ENCODE measurements at places on chromosomes 1 and 21.
A peak's percentile ranks its signal among the peaks of the same experiment; 100 is the strongest.

DNA sequence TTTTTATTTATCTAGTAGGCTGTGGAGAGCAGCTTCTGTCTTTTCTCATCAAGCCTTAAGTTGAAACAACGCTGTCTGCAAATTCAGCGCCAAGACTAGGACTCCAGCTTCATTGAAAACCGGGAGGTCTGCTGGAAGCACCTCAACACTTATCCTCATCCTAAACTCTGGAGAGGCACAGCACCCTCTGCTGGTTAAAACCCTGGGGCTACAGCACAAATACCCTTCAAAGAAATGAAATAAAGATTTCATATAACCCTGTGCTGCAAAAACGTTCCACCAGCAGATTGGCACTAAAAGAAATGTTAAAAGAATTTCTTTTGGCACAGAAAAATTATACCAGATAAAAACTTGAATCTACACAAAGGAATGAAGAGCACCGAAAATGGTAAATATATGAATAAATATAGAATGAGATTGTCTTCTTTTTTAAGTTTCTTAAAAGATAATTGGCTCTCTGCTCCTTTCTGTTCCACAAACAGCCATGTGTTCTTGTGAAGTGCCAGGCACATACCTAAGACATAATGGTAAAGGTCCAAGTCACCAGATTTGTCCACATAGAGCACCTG, 227.7 kb upstream of the SAMSN1 start:
- peak; percentile 47 for DNase-seq

- DNase-seq, result no peak
Observed at GRCh38 chr1:150826299-150826698, 18.2 kb upstream of the CTSK start.

DNA sequence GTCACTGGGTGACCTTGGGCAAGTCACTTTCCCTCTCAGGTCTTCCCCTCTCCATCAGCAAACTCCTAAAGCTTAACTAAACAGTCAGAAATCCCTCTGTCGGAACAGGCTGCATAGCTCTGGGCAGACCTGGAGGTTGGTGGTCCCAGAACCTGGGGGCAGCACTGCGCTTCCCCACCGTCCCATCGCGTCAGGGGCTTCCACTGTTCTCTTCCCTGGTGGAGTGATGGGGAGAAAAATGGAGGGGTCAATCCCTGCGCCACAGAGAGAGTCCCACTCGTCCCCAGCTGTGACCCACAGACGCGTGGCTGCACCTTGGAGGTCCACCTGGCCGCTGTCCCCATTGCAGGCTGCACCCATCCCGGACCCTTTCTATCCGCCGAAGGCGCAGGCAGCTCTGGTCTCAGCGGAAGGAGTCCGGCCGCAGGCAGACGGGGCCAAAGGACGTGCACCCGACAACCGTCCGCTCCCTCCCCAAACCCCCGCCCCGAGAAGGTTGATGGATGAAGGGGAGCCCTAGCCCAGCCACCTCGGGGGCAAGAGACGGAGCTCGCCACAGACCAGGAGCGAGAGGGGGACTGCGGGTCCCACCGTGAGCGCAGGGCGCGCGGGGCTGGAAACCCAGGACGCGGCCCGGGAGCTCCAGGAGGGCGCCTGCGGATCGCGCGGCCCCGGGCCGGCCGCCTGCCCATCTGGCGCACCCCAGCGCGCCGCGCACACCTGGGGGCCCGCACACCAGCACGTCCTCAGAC, 588 bp upstream of the WNT3A start:
- no peak for DNase-seq

- no peak for DNase-seq
Observed at GRCh38 chr1:55062801-55063576, 23.6 kb downstream of the PCSK9 start.

DNA sequence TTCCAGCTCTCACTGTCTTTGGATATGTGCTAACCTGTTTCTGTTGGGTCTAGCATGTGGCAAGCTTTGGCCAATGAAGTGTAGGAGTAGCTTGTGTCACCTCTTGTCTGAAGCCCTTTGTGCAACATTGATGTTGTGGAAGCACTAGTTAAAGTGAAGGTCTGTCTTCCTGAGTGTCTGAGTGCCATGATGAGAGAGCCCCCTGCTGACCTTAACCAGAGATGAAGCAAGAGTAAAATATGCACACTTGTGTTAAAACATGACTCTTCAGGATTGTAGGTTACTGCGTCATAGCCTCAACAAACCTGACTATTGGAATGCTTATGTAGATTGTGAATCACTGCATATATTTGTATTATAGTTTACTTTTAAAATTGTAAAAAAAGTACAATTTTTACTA, 103.7 kb downstream of the NCAM2 start:
- DNase-seq, result no peak

- DNase-seq, result no peak
Observed at GRCh38 chr1:54716299-54717047, 812 bp downstream of the TTC4 start.

DNA sequence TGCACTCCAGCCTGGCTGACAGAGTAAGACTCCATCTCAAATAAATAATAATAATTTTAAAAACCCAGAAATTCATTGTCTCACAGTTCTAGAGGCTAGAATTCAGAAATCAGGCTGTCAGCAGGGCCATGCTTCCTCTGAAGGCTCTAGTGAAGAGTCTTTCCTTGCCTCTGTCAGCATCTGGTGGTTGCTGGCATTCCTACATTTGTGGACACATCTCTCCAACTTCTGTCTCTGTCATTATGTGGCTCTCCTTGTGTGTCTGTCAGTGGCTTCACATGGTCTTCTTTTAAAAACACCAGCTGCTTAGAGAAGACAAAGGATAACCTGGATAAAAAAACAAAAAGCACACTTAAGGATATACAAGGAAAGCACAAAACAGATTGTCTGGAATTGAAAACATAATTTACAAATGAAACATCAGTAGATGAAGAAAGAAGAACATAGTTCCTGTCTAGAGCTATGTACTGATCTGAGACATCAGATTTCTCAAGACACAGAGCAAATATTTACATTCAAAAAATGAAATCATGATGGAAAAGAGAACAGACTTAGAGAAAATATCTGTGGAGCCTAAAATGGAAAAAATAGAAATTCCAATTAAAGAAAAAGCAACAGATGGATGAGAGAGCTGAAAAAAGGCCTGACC, 32.7 kb upstream of the ASB17 start:
- DNase-seq, result no peak

GRCh38 chr1:117147856-117148588, 26.5 kb upstream of the TRIM45 start:
- DNase-seq, result no peak

- no peak for DNase-seq
Observed at GRCh38 chr1:212994926-212995325, 20.7 kb downstream of the ANGEL2 start.

GRCh38 chr1:201212056-201212455, 21.4 kb downstream of the IGFN1 start:
- DNase-seq, result no peak

GRCh38 chr1:147238053-147238902, 4.2 kb upstream of the CHD1L start:
- no peak for DNase-seq

DNA sequence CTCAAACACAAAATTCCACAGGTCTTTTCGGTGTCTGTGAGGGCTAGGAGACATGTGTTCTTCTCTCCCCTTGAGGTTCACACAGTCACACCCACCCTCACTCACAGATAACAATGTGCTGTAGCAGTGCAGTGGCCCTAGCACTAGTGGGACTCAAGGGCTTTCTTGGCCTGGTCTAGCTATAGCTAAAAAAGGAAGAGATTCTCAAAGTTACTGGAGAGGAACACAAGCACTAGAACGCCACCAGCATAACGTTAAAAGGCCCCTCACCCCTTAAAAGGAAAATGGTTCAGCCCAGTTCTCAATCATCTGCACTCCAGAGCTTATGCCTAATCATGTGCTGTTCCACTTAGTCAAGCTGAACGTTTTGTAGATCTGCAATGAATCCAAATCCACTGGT, 39.5 kb downstream of the RGS8 start:
- no peak for DNase-seq

DNA sequence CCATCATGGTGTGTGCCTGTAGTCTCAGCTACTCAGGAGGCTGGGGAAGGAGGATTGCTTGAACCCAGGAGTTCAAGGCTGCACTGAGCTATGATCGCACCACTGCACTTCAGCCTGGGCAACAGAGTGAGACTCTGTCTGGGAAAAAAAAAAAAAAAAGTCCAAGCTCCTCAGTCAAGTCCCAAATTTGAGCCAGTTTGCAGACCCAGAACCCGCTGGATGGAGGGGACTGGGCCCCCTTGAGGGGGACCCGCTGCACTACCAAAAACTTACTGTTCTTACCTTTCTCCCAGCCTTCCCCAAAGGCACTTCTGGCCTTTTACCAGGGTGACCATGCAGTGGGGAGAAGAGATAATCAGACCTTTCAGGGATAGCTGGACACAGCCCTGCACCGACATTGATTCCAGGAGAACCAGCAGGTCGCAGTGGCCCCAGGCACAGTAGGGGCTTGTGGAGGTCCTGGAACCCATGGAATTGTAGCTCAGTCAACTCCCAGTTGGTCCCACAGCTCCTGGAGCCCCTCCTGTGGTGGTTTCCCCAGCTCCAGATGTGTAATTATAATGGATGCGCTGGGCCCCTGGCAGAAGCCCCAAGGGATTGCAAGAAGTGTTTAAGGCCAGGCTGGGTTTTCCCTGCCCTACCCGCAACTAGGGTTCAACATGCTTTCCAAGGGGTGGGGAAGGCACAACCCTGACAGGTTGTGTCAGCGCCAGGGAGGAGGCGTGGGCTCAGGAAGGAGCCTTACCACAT, 4.1 kb upstream of the WNT9A start:
- DNase-seq, result no peak

- no peak for DNase-seq
Observed at GRCh38 chr1:160200786-160201185, 4.4 kb upstream of the PEA15 start.

- no peak for DNase-seq
Observed at GRCh38 chr1:166253076-166253779, 86.4 kb upstream of the FAM78B start.

GRCh38 chr1:97693601-97694000, 227.2 kb downstream of the DPYD start:
- no peak for DNase-seq

GRCh38 chr1:29876441-29876840, 640.1 kb downstream of the PTPRU start:
- no peak for DNase-seq

DNA sequence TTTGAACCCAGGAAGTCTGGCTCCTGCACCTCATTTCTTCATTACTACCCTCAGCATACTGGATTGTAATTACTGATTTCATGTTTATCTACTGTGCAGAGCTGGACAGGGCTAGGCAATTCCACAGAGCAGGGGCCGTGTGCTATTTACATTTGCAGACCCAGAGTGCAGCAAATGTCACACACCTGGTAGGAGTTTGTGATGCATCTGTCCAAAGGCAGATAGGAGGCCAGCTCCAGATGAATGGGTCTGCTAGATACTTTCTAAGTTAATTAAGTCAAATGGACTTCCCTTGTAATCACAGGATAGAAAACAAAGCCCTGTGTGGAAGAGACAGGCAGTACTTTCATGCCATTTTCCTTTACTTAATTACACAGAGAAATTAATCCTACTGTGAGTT, 46.2 kb downstream of the PGBD5 start:
- DNase-seq, result no peak

DNA sequence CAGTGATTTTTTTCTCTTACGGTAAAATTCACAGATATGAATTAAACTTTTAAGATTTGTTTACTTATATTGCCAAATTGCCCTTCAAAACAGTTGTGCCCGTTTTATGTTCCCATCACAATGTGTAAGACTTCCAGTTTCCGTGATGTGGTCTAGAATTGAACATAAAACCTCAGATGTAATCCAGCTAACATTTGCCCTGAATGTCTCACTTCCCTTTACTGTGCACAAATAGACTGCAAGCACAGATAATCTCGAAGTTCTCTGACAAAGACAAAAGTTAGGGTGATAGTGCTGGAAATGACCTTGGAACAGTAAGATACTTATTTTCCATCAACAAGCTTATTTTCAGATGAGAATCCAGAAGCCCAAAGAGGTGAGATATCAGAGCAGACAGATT, 177.5 kb downstream of the ZZZ3 start:
- DNase-seq, result no peak

DNA sequence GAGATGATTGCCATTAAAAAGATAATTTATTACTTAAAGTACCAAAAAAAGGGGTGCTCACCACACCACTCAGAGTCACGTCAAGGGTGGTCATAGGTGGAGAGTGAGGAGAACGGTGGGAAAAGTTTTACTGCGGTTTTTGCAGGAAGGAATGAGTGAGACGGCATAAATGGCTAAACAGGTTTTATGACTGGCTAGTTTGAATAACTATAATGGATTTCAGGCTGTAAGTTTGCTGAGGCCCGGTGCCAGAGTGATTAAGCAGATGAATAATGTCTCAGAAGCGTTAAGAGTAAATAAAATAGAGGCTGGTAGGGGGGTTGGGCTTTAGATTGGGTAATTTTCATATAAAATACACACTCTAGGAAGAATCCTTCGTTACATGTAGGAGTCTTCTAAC, 1337.8 kb downstream of the AMY1C start:
- no peak for DNase-seq

DNA sequence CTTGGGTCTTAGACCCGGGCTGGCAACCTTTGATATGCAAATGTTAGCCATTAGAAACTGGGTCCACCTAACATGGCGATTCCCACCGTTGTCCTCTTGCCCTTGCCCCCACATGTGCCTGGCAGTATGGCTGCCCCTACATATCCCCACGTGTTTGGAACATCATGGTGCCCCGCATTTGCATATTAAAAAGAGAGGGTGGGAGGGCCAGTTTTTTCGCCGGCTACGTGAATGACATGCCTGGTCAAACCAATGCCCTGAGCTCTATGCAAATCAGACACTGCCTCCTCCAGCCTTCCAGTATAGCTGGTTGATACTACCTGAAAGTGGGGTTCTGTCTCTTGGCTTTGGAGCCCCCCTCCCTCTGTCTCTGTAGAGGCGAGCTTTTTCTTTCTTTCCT, 133.0 kb downstream of the CDC42BPA start:
- DNase-seq, result no peak

- no peak for DNase-seq
Observed at GRCh38 chr1:9706178-9706577, 54.6 kb downstream of the PIK3CD start.

- DNase-seq, result no peak
Observed at GRCh38 chr1:44945967-44946366, 40.4 kb downstream of the EIF2B3 start.

DNA sequence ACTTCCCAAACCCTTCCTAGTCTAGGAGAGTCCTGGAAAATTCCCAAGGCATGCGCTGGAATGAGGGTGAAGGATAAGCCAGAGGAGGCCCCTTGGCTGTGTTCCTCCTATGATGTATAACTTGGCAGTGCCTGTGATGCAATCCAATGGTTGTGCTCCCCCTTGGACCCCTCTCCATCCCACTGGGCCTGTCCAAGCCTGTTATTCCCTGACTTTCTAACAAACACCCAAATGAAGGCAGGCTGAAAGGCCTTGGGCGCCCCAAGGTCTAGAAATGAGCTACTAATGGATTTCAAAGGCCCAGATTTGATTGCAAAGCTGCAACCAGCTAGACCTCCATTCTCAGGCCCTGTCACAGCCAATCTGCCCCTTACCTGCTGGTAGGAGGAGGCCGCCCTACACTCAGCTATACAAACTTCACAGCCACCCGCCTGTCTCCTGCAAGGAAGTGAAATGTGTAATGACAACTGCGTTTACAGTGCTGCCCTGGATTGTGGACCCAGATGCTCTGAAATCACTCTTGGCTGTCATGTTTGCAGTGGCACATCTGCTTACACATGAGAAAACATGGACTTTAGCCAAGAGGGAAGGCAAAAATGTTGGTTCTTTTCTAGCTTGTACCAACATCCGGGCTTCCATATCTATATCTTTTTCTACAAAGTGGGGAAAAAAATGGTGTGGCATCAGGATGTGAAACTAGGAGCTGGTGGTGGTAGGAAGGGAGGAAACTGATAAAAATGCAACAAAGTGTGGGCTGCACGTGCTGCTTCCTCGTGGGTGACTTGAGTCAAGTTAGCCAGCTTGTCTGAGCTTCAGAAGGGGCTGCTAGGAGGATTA, 130.4 kb downstream of the TRABD2B start:
- DNase-seq, result no peak
